Hair follicle dermal papilla cell (primary cell): ENCODE measurements at places on chromosomes 6 and 20. TPM values are rescaled to one million over a fixed set of nuclear protein-coding genes. Genes with fewer than 3 reads are reported as not detected.

The IFT52 gene
- total RNA-seq = 47.2 and 50.0 TPM in 2 replicates

The LTB gene
- not detected in 2 replicates for total RNA-seq

The FAM184A gene
- total RNA-seq = 0.32 and 0.36 TPM in 2 replicates

The RSPH4A gene
- total RNA-seq = 0.65 and 0.97 TPM in 2 replicates

The SNAP25 gene
- total RNA-seq = 0.32 and 0.73 TPM in 2 replicates

The RFX6 gene
- total RNA-seq = not detected in 2 replicates

The ZBTB12 gene
- 2.3 and 4.4 TPM in 2 replicates for total RNA-seq

The CD83 gene
- 3.4 and 6.0 TPM in 2 replicates for total RNA-seq

The BMP5 gene
- not detected in 2 replicates for total RNA-seq
